ENCODE measurements at places on chromosomes 3 and 15. TPM values are rescaled to one million over a fixed set of nuclear protein-coding genes. Genes with fewer than 3 reads are reported as not detected.

Gene KIF7
- total RNA-seq, result 0.22 TPM

- no peak for DNase-seq
Observed at GRCh38 chr3:150261958-150262357, 146.1 kb upstream of the TSC22D2 start.

DNA sequence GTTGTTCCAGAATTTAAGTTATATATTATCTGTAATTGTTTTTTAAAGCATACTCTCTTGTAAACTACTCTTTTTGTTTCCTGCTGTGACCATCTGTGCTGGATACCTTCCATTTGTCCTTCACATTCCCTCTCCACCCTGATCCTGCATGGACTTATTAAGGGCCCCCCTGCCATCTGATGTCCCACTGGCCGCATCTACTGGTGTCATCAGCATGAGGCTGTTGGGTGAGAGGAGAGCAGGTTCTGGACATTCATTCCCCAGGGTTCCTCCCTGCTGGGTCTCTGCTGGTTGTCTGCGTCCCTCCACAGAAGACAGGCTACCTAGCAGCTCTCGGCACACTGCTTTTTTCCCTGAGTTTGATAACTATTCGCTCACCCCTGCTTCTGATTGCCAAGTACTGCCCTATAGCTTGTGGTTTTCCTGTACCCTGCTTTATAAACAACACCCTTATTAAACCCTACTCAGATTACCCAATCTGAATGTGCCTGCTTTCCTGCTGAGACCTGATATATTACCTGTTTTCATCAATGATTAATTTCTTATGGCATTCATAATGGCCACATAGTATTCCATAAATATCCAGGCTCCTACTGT, 7.7 kb downstream of the CMTM8 start:
- DNase-seq, result no peak

DNA sequence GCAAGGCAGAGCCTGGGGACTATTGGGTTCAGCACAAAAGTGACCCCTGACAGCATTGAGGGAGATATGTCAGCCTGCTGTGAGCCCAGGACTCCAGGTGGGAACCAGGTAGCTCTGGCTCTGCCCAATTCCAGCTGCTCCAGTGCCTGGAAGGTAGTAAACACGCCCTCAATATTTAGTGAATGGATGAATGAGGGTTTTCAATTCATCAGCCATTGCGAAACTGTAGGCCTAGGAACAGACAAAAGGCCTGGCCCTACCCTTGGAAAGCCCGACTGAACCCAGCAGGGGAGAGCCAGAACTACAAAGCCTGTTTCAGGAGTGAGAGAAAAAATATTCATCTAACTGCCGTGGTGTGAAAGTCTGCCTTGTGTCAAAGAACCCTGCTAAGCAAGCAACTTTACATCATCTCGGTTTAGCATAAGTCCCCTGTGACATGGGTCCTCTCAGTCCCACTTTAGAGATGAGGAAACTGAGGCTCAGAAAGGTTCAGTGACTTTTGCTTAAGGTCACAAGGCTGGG, 8.1 kb upstream of the CSK start:
- DNase-seq, result no peak

Gene MYRIP
- 0.20 TPM for total RNA-seq

DNA sequence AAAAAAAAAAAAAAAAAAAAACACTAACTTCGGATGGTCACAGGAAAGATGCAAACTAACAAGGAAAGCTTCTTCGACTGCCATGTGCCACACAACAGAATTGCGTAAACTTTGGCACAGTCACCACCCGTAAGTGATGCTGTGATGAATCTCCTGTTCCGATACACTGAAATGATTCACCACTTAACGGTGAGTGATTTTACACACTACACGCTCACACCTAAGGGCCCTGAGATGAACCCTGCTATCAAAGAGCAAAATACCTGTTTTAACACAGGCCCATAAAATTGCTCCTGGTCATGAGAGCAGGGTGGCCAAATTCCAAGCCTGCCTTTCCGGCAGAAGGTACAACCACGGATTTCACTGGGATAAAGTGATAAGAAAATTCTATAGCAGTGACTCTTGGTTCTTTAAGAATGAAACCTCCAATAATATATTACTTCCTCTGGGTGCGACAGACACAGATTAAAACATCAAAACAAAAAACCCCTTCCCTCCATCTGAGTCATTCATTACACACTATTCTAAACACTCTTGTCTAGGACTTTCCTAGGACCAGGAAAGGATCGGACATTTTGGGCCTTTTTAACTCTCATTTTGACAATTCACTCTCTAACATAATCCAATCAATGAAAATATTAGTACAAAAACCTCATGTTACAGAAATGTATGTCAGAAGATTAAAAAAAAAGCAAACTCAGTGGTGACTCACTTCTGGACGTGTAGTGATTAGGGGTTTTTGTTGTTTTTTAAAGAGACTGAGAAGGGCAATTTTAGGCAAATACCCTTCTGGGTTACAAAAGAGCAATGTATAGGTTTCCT, 28.3 kb downstream of the LRIG1 start:
- DNase-seq, result peak; percentile 32

GRCh38 chr15:72271895-72272212, 500 bp downstream of the PARP6 start:
- DNase-seq, result no peak

- no peak for DNase-seq
Observed at GRCh38 chr3:49799761-49800160, at the start of gene CDHR4. Gene CDHR4, minus strand, starts transcription at chr3:49799873. Its CDS starts 61 bp downstream, at chr3:49799812.

Gene NPAP1
- not detected for total RNA-seq

DNA sequence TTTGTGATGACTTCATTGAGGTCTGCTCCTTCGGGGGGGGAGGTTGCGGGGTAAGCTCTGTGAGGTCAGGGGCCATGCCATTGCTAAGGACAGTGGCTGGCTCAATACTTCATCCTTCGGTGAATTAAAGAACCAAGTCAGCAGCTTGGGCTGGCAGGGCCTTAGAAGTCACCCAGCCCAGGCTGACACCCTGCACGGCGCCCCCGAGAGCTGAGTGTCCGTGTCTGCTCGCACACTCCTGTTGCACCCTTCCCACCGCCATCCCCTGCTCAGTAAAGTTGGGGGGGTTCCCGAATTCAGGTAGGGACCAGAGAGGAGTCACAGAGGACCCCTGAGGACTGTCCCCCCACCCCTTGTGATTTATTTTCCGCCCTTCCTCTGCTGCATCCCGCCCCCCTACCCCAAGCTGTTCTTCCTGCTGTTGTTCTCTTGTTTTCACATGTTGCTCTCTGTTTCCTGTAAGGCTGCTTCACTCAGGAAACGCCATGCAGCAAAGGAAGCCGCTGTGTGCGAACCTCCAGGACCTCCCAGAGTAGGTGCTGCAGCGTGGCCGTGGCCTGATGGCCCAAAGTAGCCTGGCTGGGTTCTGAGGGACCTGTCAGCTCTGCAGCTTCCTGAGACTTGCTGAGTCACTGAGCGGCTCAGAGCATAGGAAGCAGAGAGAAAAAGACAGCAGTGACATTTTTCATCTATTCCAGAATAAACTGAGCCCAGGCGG, 14.4 kb downstream of the EFCC1 start:
- DNase-seq, result no peak

DNA sequence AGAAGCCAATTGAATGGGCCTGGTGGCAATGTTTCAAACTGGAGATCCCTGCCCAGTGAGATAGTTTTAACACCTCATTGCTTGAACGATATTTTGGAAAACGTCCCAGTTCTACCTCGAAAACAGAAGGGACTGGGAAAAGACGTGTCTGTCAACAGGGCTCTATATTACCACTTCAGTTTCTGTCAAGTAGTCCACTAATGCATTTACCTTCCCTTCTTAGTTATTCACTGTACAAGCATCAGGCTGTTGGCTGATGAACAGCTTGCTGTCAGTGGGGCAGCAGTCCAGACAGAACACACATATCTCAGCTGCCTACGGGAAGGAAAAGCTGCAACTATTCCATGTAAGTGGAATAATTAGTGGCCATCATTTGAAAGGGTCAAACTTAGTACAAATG, 794.7 kb upstream of the GBE1 start:
- DNase-seq, result no peak

DNA sequence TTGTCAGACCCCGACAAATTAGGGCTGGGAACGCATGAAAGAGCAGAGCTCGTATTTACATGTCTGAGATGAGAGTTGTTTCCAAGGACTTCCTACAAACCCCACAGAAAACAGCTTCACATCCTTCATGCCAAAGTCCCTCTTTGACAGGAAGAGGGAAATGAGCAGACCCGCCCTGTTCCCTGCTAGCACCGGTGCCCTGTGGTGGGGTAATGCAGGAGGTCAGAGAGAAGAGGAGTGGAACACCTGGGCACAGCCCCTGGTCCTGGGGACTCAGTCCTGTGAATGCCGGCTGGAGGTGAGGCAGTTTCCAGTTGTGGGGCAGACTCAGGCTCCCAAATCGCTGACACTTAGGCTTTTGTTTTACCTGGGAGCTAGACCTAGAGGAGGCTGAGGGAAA, 4.0 kb downstream of the PLA2G4D start:
- DNase-seq, result no peak

- no peak for DNase-seq
Observed at GRCh38 chr3:45626096-45626887, 31.7 kb downstream of the LIMD1 start.

- no peak for DNase-seq
Observed at GRCh38 chr3:94251566-94251965, 188.7 kb downstream of the NSUN3 start.

Gene ALDH1A2
- total RNA-seq, result not detected

GRCh38 chr3:192866804-192867203, 50.9 kb downstream of the MB21D2 start:
- DNase-seq, result no peak

- DNase-seq, result no peak
Observed at GRCh38 chr15:31173790-31174450, 72.4 kb upstream of the TRPM1 start.

DNA sequence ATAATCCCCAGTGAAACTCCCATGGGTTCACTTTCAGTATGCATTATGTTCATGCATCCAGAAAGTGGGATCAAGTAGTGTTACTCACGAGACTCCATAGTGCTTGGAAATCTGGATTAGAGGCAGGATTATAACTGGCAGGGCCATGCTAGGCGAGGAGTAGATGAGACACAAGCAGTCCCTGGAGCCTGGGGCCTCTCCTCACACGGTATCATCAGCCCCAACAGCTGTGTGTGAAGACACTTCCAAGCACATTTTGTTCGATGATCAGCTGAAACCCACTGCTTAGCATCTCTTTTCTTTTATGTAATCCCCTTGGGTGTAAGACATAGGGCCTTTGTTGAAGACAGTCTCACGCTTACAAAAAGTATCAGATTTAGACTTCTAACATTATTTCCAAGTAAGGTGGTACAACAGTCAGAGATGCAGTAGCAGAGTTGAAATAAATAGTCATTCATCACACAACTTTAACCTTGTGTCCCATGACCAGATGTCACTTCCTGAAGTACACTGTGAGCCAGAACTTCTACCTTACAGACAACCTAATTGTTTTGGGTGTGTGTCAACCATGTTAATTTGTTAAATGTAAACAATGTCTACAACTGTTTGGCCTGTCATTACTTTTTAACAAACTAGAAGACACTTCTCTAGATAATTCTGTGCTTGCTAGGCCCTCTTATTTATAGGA, 116.9 kb downstream of the GADL1 start:
- no peak for DNase-seq

Gene MINAR1
- total RNA-seq, result 0.42 TPM

DNA sequence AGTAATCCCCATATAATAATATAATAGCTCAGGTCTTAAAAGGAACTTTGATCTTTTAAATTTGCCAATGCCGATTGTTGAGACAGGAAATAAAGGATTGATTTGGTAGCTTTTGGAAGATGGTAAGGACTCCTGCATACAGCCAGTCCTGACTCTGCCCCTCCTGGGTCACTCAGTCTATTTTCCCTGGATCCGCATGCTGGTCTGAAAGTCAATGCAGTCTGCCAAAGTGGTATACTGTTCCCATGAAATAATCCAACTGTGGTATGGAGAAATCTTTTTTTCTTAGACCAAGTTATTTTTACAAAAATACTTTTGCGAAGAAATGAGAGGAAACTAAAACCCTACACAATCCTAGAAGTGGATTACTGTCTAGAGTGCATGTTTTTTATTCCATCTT, 191.1 kb downstream of the TIGIT start:
- DNase-seq, result no peak

Gene SIDT1
- total RNA-seq, result 44.9 TPM

DNA sequence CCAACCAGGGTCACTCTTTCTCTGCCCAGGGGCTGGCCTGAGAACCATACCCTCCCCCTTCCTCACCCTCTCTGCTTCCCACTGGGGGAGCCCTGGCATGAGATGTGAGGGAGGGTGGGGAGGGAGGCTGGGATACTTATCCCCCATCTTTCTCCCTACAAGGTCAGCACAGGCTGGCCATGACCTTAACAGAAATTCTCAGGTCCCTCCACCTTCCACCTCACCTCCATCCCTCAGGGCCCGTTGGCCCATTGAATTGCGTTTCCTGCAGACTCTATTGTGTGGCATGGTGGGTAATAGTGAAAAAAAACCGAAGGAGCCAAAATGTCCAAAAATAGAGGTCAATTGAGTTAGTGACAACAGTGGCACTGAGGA, 159.5 kb downstream of the OR4M2 start:
- no peak for DNase-seq

GRCh38 chr3:184914628-184915027, 102.7 kb downstream of the VPS8 start:
- DNase-seq, result no peak

Gene ATG7
- total RNA-seq, result 49.0 TPM

- DNase-seq, result no peak
Observed at GRCh38 chr15:28981351-28981720, 95.6 kb downstream of the APBA2 start.

DNA sequence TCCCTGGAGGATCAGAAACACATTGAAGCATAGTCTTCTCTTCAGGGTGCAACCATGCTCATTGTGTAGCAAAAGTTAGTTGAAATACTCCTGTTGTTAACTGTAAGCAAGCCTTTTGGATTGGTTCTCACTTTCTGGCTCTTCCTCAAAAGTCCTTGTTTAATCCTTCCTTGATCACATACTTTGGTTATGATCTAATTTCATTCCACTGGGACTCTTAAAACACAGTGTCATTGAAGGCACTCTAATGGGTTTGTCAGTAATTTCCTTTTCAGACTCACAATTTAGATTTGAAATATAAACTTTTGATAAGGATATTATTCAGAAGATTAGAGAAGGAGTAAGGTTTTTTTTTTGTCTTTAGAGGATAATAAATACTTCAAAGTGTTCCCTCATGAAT, 451.7 kb upstream of the SGO1 start:
- DNase-seq, result no peak

- no peak for DNase-seq
Observed at GRCh38 chr3:43290956-43291355, 4.6 kb downstream of the SNRK start.

- DNase-seq, result peak; percentile 4
Observed at GRCh38 chr3:46709157-46709654, 8.0 kb downstream of the TMIE start.

GRCh38 chr3:141538568-141539240, 51.9 kb downstream of the RASA2 start:
- DNase-seq, result no peak

DNA sequence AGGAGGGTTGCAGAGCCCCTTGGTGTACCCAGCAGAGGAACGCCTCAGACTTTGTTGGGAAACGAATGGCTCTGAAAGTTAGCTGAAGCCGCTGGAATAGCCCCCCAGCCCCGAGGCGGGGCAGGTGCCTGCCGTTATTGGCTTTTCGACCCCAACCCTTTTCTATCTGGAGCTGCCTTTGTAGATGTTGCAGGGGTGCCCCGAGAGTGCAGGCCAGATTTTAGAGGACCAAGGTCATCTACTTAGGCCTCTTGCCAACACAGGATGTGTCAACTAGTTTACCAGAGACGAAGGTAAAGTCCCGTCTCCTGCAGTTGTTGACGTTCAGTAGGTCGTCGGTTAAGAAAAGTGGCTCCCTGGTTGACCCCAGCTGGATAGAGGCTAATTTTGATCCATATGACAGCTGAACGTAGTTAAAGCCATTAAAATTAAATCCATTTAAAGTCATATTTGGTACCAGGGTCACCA, 579 bp upstream of the UBE3A start:
- no peak for DNase-seq
